ENCODE measurements at places on chromosomes 16 and 17.

GRCh38 chr17:78132084-78132676 lies 1.6 kb downstream of the TMC8 start:
- no peak for DNase-seq

DNA sequence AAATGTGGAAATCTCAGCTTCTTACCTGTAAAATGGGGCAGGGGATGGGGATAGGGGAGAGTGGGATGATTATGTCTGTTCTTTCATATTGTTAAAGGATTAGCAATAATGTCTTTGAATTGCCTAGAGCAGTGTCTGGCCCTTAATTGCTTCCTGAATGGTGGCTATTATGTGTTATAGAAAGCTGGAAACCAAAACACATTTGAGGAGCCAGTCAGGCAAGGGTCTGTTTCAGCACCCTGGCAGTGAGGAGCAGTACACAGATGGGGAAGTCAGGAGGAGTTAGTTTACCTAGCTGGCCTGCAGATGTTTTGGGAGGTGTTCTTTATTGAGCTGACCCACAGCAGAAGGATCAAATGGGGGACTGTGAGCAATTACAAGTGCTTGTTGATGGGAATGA lies 63.0 kb downstream of the NUP93 start:
- DNase-seq: no peak

DNA sequence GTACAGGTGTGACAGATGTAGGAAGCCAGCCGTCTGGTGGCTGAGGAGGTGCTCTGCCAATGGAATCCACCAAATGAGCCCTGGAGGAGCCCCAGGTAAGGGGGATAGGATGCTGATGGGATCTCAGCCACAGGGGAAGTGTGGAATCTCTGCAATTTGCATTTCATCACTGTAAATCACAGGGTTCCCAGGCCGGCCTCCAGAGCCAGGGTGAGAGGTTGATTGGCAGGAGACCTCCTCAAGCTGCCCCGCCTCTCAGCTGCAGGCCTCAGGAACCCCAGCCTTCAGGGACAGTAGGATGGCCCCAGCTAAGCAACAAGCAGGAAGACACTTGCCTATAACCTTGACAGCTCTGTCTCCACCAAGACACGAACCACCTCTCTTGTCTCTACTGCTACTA lies 39.4 kb downstream of the RTN4RL1 start:
- DNase-seq: no peak

DNA sequence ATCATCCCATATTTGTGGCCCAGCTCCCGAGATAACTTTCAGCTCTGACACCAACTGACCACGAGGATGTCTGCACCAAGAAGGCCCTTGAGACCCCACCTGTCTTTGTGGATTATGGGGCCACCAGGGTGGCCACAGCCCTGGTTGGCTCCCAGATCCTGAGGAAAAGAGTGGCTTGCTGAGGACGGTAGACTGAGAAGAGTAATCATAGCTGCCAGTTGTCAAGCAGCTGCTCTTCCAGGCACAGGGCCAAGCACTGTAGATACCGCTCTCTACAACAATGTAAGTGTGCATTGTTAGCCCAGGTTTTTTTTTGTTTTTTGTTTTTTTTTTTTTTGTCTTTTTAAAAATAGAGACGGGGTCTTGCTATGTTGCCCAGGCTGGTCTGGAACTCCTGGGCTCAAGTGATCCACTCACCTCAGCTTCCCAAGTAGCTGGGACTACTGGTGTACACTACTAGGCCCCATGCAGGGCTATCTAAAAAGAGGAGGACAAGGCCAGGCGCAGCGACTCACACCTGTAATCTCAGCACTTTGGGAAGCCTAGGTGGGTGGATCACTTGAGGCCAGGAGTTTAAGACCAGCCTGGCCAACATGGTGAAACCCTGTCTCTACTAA lies 9.6 kb downstream of the ZNF205 start:
- no peak for DNase-seq

GRCh38 chr16:66127459-66128370 lies 238.8 kb upstream of the CDH5 start:
- no peak for DNase-seq

GRCh38 chr17:1561420-1562175 lies 994 bp downstream of the PITPNA start:
- DNase-seq: no peak

DNA sequence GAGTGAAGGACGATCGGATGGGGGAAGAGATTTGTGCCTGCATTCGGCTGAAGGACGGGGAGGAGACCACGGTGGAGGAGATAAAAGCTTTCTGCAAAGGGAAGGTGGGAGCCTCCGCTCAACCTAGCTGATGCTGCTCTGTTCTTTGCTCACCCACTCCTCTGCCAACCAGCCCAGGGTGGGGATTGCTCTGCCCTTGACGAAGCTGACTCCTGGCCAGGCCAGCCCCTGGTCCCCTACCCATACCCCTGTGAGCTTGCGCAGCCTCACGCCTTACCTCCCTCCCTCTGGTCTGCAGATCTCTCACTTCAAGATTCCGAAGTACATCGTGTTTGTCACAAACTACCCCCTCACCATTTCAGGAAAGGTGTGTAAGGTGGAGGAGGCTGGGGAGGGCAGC lies 4.8 kb upstream of the RSAD1 start:
- no peak for DNase-seq

- DNase-seq: no peak
Measured at GRCh38 chr17:36092230-36092629, 2.3 kb upstream of the CCL3 start.
